Epithelial cell of esophagus (primary cell): ENCODE measurements at places on chromosomes 1 and 21.

DNA sequence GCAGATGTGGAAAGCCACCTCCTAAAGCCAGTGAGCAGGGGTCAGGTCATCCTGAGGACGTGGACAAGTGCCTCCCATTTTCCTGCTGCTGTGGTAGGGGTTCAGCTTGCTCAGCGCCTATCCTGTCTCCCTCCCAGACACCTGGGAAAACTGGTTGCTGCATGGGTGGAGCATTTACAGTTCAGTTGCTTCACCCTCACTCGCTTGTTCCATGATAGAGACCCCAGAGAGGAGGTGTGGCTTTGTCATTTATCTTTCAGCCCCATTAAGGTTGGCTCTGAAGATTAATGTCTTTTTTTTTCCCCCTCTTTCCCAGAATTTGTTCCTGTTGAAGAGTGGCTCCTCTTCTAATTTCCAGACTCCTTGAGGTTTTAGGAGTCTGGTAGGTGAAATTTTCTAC lies 9.2 kb downstream of the VANGL1 start:
- DNase-seq, result no peak

DNA sequence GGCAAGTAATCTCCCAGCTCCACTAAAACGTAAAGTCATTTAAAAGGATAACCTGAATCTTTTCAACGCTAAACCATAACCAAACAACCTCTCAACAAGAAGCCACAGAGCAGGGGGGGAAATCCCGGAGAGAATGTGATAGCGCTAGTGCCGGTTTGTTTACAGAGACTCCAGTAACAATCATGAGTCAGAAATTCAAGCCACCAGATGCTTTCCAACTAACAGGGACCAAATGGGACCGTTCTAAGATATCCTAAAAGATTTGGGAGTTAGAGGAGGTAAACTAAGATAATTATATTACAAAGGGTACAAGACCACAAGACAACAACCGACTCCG lies 825 bp downstream of the DCAF8 start:
- peak; percentile 84 for DNase-seq

DNA sequence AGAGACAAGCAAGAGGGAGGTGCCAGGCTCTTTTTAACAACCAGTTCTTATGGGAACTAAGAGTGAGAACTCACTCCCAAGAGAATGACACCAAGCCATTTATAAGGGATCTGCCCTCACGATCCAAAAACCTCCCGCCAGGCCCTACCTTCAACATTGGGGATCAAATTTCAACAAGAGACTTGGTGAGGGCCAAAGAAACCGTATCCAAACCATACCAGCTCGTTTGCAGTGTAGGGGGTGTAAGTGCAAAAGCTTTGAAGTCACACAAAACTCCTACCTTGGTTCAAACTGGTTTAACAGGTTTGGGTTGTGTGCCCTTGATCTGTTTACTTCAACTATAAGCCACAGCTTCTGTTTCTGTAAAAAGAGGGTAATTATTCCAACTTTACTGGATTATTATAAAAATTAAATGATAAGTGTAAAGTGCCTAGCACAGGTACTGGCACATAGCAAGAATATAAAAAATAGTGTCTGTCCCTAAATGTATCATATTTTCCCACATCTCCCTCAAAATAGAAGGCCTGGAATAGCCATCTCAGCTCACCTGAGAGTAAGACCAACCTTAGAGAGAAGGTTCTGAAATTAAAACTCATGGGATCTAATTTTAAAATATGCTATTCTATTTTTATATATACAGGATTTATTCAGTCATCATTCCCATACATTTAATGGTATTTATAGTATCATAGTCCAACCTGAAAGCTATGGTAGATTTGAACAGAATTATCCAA lies 7.0 kb upstream of the USP25 start:
- peak; percentile 73 for DNase-seq

GRCh38 chr1:210143465-210144062 lies 89.0 kb upstream of the SERTAD4 start:
- peak; percentile 77 for DNase-seq

DNA sequence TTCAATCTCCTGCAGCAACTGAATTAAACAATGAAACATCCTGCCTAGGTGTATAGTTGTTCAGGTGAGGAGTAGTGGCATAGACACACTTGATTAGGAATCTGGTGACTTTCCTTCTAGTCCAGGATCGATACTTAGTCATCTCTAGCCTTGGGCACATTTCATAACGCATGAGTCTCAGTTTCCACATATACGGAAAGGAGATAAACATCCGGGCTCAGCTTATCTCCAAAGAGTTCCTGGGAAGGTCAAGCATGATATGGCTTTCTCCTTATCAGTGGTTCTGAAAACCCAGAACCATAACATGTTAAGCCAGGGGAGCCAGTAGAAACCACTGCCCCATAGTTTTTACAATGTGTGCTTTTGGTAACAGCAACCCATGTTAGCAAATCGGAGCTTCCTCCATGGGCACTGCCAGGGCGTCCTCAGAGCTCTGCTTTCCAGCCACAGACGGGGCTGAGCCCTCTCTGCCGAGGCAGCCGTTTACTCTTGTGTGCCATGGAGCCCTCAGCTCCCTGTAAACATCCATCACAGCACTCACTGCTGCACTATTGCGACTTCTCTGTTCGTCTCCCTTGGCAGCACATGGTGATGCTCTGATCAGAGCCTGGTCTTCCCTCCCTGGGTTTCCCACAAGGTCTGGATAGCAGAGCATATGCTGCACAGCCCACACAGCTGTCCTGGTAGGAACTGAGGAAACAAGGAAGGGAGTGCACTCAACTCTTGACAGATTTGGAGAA lies 34.6 kb downstream of the RUNX1 start:
- peak; percentile 84 for DNase-seq

GRCh38 chr1:183966487-183966886 lies 71.0 kb downstream of the COLGALT2 start:
- DNase-seq, result no peak
